ENCODE measurements at places on chromosomes 11 and 22.

GRCh38 chr11:22006901-22007300, 186.0 kb upstream of the ANO5 start:
- no peak for DNase-seq

DNA sequence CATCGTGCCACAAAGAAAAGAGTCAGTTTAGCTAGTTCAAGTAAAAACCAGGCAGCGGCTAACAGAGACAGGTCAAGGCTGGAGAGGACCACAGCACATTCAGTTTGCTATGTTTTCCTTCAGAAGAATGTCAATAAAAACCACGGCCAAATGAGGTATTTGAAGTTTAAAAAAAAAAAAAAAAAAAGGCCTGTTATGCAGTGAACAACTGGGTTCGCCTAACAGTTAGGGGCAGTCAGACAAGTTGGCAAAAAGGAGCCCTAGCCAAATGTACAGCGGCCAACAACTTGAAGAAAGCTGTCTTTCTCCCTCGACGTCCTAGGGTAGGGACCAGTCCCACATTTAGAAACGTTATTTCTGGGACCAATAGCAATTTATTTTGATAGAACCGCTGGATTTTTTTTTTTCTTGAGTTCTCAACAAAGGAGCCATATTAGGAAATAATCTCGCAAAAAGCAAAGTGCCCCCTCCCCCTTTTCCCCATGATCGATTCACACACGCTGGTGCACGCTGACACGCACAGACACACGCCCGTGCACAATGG, 237.8 kb downstream of the TTC28 start:
- no peak for DNase-seq

DNA sequence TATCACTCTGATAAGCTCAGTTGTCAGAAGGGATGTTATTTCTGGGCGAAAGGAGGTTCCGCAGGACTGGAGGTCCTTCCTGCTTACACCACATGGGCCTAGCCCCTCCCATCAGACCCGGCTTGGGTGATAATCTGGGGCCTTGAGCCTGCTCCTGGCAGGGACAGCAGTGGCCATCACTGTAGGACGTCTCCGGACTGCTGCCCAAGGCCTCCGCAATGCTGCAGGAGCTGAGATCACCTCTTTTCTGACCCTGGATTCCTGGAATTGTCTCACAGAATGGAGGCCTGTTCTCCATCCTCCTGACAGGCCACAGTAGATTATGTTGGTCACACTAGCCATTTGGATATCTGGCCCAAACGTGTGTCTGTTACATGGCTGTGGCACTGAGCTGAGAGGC, 9.2 kb upstream of the BIK start:
- no peak for DNase-seq

GRCh38 chr22:38610234-38610633, 40.3 kb upstream of the DMC1 start:
- no peak for DNase-seq

- DNase-seq, result no peak
Observed at GRCh38 chr11:118918686-118919280, 6.9 kb downstream of the BCL9L start.

DNA sequence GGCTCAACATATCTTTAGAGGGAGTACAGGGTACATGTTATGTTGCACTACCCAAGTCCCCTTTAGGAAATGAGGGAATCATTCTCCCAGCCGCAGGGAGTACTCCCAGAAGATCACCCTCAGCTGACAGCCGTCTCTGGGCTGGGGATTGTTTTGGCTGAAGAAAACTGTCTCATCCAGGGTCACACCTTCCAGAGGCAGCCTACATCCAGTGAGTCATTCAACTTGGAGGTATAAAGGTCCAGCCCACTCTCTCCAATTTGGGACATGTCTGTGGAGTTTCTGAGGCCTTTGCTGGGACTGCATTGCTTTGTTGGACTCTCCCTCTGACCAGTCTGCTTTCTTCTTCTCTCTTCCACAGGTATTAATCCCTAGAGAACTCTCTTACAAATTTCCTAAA, 42.1 kb downstream of the RASSF10 start:
- no peak for DNase-seq

GRCh38 chr11:79794484-79795393, 353.9 kb upstream of the TENM4 start:
- DNase-seq, result no peak

- no peak for DNase-seq
Observed at GRCh38 chr11:11426226-11426952, 73.3 kb upstream of the CSNK2A3 start.

DNA sequence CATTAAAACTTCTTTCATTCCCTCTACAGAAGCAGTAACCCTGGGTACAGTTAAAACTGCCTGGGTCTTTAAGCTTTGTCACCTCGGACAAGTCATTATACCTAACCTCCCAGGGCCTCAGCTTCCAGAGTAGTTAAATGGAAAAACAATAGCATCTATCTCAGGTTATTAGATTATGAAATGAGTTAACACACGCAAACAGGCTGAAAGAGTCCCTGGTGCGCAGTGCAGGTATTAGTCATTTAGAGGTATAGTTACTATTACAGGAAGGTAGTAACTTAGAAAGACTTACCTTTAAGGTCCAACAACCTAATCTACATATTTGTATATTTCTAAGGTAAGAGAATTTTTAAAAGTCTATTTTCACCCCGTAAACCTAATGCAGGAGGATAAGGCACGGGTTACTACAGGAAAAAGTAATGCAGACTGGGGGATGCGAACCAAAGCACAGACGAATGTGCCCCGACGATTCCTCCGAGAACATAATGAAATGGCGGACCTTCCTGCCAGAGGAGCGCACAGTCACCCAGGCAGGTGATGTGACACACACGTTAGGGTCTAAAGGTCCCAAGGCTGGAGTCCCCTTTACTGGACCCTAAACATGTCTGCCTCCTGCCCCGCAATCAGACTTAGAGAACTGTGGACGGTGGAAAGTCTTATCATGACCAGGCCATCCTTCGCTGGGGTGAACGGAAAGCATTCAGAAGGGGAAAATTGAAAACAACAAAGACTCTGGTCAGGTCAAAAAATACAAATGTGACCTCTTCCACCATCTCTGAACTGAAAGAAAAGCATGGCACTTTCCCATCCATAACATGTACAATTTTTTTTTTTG, 1.3 kb downstream of the NAP1L4 start:
- no peak for DNase-seq

- DNase-seq, result no peak
Observed at GRCh38 chr22:38762551-38762983, 6.8 kb upstream of the SUN2 start.

- DNase-seq, result peak; percentile 68
Observed at GRCh38 chr11:128172046-128172878, 415.1 kb downstream of the ETS1 start.

DNA sequence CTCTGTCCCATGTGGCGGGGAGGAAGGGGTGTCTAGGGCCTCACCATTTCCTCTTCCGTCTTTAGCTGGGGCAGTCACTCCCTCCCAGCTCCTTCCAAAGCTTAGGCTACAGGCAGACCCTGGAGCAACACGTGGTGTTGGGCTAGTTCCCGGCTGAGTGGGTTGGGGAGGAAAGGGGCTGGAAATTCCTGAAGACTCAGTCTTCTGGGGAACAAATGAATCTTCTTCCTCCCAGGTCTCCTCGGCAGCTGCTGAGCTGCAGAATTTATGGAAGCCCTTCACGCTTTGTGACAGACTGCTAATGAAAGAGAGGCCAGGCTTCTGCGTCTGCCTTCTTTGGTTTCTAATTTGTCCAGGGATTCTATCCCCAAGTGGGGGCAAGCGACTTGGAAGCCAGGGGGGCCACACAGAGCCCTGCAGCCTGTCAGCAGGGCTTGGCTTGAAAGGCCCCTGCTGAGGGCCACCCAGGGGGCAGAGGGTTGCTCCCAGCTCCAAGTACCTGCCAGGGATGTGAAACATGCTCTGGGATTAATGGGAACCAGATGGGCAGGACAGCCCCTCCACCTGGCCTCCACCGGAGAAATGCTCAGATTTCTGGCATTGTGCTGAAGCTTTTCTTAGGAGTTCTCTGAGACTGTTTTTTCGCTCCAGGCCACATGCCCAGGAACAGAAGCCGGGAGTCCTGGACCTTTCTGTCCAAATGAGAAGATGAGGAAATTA, 123.1 kb downstream of the PKNOX2 start:
- DNase-seq, result no peak

DNA sequence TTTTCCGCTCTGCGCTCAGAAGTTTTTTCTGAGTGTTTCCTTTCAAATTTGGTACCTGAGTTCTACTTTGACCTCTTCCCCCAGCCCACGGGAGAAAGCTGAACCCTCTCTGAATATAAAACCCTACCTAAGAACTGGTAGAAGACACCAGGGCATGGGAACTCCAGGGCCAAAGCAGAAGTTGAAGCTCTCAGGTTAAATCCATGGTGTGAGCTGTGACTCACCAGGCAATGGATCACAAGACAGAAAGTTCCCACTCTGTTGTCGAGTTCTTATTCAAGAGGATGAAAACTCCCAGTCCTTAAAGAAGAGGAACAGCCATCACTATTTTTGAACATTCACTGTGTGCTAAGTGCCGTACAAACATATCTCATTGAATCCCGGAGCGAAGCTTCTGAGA, 8.9 kb downstream of the TMEM218 start:
- no peak for DNase-seq

DNA sequence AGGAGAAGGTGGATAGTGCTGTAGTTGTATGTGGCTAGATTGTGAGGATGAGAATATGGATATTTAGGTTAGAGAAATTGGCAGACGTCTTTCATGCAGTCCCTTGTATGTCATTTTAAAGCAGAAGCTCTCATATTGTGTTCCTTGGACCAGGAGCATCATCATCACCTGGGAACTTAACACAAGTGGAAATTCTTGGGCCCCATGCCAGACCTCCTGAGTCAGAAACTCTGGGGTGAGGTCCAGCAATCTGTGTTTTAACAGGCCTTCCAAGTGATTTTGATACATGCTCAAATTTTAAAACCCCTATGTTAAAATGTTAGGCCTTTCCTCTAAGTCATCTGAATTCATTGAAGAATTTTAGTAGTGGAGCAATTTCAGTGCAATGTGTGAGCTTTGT, 34.8 kb downstream of the JHY start:
- DNase-seq, result no peak

- no peak for DNase-seq
Observed at GRCh38 chr22:48057116-48057835, 1294.8 kb downstream of the TBC1D22A start.

DNA sequence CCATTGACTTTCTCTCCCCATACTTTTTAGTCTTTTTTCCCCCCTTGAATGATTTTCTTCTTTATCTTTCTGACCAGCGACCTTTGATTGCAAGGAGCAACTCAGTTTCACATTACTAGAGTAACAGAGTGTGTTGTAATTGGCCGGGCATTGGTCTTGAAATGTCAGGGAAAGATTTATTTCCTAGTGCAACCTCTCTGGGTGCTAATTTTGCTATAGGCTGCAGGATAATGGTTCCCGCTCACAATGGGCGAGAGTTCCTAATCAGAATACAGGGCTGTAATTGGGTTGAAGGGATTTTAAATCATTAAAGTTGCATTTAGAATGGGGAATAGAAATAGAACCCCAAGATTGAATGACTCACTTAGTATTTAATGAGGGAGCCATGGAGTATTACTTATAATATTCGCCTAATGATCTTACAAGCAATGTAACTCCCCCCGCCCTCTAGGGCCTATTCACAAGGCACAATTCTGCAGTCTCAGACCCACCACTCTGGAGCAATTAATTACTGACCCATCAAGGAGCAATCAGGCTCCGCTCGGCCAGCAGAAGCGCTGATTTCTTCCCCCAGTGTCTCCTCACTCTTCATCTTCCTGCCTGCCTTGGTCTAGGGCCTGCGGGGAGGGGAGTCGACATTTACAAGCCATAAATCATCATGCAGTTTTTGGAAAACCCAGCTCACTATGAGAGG, 725.9 kb downstream of the NTM start:
- no peak for DNase-seq

DNA sequence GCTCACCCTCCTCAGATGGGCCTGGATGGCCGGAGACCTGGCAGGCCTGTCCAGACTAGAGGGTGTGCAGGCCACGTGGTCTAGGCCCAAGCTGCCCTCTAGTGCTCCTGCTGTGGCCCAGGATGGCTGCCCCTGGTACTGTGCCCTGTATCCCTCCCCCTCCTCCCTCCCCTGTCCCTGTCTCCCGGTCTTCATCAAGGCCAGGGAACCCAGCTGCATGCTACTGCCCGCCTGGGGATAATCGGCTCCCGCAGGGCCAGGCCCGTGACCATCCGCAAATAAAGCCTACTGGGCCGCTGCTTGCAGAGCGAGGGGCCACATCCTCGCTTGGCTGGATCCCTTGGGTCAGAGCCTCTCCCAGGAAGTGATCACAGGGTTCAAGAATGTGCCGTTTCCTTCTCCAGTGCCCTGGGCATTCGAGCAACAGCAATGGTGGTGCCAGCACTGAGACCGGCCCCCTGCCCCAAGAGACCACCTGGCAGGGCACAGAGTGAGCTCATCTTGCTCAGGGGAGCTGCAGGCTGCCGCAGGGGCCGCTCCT, 51.1 kb downstream of the WNT7B start:
- DNase-seq, result no peak

GRCh38 chr22:25134028-25134427, 65.6 kb upstream of the CRYBB3 start:
- no peak for DNase-seq

GRCh38 chr22:22684580-22685561, 40.5 kb downstream of the GGTLC2 start:
- DNase-seq, result no peak

- DNase-seq, result no peak
Observed at GRCh38 chr11:113162592-113162962, 151.8 kb upstream of the TTC12 start.

DNA sequence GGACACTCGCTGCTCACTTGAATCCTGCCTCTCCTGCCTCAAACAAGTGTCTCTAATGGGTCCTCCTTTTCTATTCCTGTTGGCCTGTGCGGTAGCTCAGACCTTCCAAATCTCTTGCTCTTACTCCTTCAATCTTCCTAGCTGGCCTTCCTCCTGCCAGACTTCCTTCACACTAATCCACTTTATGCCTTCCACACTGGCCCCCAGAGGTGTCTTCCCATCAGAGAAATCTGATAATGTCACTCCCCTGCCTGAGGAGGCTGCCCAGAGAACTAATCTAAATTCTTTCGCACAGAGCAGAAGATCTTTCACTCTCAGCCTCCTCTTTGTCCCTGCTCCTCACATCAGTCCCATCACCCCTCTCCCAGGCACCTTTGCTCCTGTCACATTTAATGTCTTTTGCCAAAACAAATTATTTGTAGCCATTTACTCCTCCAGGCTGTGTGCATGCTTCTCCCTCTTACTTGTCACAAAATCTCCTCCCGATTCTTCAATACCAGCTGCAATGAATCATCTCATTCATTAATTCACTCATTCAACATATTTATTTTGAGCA, 175.7 kb downstream of the MAML2 start:
- no peak for DNase-seq

DNA sequence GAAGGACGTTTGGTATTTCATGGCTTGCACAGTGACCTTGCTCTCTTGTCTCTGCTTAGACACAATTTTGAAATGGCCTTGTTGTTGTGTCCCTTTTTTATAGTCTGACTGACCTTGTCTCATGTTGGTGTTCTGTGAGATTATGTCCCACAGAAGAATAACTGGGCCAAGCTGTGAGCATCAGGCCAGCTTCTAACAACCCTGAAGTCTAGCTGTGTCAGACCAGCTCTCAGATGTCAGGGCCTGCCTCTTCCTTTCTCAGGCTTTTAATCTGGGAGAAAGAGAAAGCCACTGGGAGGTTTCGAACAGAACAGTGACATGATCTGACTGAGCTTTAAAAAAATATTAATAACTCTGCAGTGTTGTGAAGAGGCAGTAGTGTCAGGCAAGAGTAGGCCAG, 2.0 kb upstream of the UEVLD start:
- DNase-seq, result no peak
